Globus pallidus (tissue), 1 donor: ENCODE measurements at places on chromosomes 3 and 15.

- no peak for DNase-seq
These were observed 7.0 kb downstream of the C3orf52 start for GRCh38 chr3:112093180-112093522.

- no peak for DNase-seq
These were observed 297.8 kb downstream of the SATB1 start for GRCh38 chr3:18127174-18127858.

DNA sequence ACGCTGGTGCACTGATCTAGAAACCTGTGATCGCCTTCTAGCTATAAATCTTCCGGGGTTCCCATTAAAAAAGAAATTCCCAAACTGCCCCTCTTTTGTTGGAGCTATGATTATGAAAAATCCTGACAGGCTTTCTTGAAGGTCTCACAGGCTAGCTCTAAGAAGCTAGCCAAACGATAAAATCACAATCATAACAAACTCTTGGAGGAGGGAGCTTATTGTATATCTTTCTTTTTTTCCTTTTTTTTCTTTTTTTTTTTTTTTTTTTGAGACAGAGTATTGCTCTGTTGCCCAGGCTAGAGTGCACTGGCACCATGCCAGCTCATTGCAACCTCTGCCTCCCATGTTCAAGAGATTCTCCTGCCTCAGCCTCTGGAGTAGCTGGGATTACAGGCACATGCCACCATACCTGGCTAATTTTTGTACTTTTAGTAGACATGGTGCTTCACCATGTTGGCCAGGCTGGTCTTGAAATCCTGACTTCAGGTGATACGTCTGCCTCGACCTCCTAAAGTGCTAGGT lies 72.0 kb downstream of the MYO1E start:
- no peak for DNase-seq

DNA sequence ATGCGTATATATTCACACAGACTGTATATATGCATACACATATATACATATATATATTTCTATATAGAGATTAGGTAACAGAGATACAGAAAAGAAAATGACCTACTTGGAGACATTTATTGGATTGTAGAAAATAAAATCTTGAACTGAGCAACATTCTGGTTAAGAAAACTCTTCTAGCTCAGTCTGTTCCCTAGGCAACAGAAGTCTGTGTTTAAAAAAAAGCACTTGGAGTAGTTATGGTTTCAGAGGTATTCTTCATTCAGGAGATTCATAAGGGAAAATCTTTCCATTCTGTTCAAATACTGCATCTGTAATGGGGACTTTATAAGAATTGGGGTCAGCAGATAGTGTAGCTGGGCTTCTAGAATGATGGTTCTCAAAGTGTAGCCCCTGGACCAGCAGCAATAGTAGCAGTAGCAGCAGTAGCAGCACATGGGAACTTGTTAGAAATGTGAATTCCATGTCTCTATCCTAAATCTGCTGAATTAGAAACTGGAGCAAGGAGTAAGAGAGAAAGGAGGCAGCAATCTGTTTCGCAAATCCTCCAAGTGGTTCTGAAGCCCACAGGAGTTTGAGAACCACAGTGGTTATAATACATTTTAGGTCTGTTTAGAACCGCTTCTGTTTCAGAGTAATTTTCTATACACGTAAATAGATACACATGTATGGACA lies 112.8 kb upstream of the TMEM108 start:
- no peak for DNase-seq

DNA sequence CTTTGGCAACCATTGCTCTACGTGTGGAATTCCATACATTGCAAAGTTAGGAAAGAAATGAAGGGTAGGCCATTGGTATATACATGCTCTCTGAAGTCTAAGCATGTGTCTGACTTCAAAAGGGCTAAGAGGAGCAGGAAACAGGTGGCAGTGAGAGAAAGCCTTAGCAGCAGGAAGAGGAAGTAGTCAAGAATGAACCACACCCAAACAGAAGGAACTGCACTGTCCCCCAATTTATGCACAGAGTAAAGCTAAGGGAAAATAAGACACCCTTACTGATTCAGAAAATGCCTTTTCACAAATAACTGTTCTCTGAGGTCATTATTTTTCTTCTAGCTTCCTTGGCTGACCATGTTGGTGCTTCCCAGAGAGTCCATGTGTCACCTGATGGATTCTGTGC lies 575.4 kb downstream of the NTRK3 start:
- no peak for DNase-seq

DNA sequence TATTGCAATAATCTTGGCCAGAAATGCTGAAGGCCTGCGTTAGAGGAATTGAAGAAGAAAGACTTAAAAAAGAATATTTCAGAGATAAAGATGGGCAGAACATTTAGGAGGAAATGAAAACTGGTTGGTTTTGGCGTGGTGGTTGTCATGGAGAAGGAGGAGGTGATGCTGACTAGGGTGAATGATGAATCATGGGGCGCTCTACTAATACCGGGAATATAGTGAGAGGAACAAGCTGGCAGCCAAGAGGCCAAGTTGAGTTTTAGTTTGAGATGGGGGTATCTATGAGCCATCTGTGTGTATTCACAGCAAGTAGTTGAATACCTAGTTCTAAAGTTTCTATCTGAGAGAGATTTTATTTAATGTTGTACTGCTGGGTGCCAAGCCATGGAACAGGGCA lies 6.8 kb upstream of the GAP43 start:
- DNase-seq, result no peak

DNA sequence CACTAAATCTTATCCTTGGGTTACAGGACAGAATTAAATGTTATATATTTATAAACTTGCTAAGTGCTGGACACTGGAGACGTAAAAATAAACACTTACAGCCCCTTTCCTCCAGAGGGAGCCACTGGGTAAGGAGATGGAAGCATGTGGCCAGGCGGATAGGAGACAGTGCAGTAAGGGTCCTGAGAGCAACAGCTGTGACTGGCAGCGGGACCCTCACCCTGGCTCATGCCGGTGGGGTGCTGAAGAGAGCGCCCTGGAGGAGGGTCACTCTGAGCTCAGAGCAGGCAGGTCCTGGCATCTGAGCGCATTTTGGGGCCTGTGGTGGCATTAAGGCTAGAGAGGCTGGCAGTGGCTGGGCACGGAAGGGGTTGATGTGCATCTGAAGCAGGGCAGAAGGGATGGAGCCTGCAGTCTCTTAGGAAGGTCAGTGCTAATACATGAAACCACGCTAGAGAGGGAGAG lies 16.0 kb downstream of the SEC61A1 start:
- no peak for DNase-seq

GRCh38 chr15:100635406-100636071 lies 33.1 kb downstream of the ASB7 start:
- DNase-seq, result no peak

GRCh38 chr3:113912552-113913236 lies 35.1 kb upstream of the ZDHHC23 start:
- DNase-seq, result peak; percentile 9

GRCh38 chr3:82999777-83000176 lies 1238.3 kb upstream of the GBE1 start:
- no peak for DNase-seq

DNA sequence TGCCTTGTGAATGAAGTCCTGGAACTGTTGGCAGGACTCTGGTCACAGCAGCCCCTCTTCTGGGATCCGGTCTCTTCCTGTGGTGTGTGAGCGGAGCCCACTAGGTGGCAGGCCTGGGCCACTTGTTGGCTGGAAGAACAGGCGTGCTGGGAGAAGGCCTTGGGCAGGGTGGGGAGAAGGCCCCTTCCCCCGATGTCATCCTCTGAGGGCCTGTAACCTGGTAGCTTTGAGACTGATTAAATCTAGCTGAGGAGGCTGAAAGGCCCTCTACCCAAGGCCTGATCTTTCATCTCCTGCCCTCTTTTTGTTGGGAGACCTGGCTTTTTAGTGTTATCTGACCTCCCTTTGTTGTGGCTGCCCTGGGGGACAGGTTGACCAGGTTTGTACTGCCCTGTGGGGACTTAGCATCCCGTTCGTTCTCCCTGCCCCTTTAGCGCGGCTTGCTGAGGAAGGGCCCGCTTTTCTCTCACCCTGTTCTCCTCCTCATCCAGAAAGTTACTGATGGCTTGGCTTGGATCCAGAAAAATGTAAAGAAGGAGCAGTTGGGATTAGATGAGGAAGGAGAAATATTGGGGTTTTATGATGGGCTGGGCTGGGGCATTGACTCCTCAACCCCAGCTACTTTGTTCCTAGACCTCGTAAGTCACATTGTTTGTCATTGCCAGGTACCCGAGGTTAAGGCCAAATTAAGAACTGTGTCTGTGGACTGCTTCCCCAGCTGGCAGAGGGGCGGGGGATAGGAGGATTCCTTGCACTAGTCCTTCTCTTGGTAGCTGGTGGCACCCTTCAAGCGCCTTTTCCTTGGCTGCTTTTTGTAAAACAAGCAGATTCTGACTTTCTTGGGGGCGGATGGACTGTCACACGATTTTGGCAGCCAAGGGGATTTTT lies 48.5 kb downstream of the CHCHD6 start:
- DNase-seq, result peak; percentile 68

DNA sequence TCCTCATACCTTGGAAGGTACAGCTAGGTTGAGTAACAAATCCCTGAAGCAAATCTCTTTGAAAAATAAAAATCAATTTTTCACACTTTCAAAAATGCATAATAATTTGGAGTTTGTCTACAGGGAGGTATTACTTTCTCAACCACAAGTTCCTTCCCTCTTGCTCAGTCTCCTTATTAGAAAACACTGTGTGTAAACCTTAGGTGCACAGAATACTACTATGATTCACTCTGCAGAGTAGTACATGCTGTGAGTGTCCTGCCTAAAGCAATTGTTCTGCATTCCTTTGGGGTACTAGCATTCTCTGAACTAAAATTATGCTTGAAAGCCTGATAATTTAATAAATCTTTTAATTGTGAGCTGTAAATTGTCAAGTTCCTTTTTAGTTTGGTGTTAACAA lies 115.9 kb upstream of the EPHA3 start:
- DNase-seq, result no peak

DNA sequence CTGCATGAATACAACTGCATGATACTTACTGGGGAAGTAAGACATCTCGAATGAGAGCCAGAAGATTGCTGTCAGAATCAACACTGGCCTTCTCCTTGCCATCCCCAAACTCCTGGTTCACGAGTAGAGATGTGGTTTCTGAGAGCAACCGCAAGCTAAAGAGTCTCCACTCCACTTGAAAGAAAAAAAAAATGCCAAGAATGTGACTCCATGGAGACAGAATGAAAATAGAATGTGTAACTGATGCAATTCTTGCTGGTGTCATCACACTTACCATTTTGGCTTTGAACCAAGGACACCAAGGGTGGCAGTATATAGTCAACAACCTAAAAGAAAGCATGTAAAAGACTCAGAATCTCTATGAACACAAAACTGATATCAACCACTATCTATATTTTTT lies 280.4 kb downstream of the ULK4 start:
- DNase-seq, result no peak

DNA sequence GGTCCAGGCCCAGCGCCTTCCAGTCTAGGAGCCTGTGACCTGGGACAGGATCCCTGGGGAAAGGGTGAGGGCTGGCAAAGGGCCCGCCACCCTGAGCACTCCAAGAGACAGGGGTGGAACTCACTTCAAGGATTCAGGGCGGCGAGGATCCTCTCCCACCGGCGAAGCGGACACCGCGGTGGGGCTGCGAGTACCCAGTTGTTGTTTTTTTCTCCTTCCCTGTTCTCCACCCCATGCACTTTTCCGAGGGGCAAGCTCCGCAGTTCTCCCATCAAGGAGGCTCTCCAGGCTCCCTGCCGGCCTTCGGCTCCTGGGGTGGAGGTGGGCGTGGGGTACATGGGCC lies 387 bp upstream of the PAQR5 start:
- no peak for DNase-seq

- DNase-seq, result no peak
These were observed 52.3 kb upstream of the BNIP2 start for GRCh38 chr15:59741274-59741906.

GRCh38 chr3:5136211-5136918 lies 14.3 kb downstream of the ARL8B start:
- DNase-seq, result no peak

DNA sequence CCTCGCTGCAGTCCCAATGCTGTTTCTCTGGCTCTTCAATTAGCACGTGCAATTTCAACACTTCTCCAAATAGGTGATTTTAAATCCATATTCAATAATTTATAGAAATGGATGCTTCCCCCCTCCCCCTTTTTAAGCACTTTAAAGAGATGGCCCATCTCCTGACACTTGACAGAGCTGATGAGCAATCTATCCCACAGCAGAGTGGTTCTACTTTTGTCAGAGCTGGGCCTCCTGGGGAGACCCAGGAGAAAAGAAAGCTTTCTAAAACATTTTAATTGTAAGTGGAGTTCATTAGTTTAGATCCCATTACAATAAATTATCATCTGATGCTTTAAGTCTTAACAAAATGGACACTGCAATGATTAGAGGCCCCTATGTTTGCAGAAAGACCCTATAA lies 127.7 kb downstream of the SHQ1 start:
- no peak for DNase-seq

DNA sequence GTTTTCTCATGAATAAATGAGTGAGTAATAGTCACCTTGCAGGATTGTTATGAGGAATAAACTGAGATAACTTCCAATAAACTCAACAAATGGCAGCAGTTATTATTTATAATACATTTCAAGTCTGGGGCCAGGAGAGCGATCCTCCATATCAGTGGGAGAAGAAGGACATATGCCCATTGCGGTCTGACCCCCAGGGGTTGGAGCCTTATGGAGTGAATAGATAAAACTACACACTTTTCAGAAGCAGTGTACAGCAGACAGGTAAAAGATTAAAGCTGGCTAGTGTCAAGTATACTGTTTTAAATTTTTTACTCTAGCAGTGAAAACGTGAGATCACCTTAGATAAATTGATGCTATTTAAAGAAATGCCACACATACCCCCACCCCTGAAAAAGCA lies 43.5 kb downstream of the DIPK2A start:
- no peak for DNase-seq
